HCT116 (cell line): ENCODE measurements at places on chromosomes 5 and 9. TPM values are rescaled to one million over a fixed set of nuclear protein-coding genes. Genes with fewer than 3 reads are reported as not detected.

APBA1 gene
- 0.20 TPM for total RNA-seq

GRCh38 chr9:98900244-98900643 is 43.5 kb upstream of the COL15A1 start:
- no peak for DNase-seq
- no peak overlapping the region for H3K27ac ChIP-seq

DNA sequence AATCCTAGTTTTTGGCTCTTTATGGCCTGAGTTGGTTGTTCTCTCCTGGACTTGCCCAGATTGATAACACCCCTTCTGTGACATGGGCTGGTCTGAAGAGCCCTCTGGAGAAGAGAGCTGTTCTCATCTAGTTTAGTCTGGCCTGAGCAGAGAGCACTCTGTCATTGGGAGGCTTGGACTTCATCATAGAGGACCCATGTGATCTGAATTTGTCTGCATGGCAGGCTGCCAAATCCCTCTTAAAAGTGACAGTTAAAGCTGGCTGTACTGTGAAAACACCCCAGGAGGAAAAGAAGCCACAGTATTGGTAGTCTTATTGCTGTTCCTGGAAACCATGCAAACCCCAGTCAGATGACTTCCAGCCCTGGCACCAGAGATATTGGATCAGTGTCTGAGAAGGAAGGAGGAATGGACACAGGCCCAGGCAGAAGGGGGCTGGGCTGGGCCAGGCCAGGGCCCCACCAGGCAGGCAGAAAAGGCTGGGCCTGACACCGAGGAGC is 3.7 kb upstream of the WDR31 start:
- no peak overlapping the region for H3K4me3 ChIP-seq
- DNase-seq, result no peak
- no peak overlapping the region for H3K27ac ChIP-seq
- no peaks in the 10 kb centered on the region for H3K27me3 ChIP-seq

DNA sequence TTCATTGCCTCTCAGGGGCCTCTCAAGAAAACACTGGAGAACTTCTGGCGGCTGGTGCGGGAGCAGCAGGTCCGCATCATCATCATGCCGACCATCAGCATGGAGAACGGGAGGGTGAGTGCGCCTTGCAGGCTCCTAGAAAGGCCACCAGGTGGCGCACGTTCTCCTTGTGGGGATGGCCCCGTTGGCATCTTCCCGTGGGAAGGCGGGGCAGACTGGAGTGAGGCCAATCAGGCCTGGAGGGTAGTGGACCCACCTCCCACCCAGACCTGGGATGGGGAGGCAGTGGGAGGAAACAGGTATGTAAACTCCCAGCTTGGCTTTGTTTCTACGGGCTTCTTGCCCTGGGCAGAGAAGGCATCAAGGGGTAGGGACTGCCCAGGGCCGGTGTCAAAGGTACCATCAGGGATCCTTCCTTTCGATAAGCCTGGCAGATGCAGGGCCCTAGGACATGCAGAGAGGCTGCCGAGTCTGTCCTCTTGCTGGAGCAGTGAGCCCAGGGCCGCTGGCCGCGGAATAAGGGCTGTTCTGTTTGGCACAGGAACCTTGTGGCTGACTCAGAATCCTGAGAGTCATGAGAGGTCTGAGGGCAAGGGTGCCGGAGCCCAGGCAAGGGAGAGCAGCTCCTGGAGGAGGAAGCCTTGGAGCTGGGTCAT is 18.9 kb upstream of the SPTLC1 start:
- no peaks in the 10 kb centered on the region for H3K27me3 ChIP-seq
- peak overlapping the region; percentile 45 for H3K4me3 ChIP-seq
- H3K27ac ChIP-seq, result no peak overlapping the region
- no peaks in the 10 kb centered on the region for H3K4me1 ChIP-seq
- DNase-seq, result peak; percentile 74

LRRC14B gene
- not detected for total RNA-seq

GRCh38 chr5:90161414-90161813 is 248.1 kb downstream of the CETN3 start:
- no peaks in the 10 kb centered on the region for H3K27me3 ChIP-seq
- no peaks in the 10 kb centered on the region for H3K36me3 ChIP-seq
- no peak overlapping the region for H3K4me3 ChIP-seq
- H3K27ac ChIP-seq, result no peak overlapping the region
- peak; percentile 39 for DNase-seq
- no peaks in the 10 kb centered on the region for H3K4me1 ChIP-seq
